ENCODE measurements at places on chromosomes 5 and 9.

DNA sequence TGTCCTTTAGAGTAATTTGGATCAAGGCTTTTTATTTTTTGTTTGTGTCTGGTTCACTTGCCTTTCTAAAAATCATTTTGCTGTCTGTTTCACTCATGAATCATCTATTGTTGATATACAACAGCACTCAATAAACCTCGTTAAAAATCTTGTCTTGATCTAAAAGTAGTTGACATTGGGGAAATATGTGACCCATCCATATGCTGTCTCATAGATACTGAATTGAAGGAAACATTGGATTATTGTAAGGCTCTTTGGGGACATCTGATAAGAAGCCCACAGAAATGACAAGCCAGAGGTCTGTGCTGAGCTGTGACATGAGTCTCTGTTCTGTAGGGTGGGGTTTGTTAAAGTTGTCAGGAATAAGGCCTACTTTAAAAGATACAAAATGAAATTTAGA is 208.0 kb downstream of the PDZD2 start:
- DNase-seq = no peak

- no peak for DNase-seq
Observed at GRCh38 chr9:111986035-111986556, 89.5 kb downstream of the UGCG start.

DNA sequence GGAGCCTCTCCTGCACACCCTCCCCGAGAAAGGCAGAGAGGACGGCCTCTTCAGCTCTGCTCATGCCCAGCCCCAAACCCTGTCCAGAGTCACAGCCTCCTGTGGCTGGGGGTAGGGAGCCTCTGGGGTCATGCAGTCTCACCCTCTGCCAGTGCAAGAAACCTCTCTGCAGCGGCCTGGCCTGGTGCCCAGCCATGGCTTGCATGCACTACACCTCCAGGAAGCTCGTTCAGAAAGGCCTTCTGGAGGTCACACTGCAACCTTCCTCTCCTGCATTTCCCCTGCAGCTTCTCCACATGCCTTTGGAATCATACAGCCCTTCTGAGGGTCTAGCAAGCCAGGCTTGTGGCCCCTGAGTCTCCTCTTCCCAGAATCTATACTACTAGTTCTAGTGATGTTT is 17.9 kb downstream of the CSF1R start:
- no peak for DNase-seq

DNA sequence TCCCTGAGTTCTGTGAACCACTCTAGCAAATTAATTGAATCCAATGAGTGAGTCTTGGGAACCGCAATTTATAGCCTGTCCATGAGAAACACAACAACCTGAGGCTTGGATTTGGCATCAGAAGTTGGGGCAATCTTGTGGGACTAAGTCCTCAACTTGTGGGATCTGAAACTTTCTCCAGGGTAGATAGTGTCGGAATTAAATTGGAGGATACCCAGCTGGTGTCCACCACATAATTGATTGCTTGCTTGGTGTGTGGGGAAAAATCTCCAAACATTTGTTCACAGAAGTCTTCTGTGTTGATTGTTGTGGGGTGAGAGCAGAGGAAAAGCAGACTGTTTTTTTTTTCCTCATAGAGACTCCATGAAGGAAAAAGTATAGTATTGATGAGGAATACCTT is 320.6 kb upstream of the MEF2C start:
- no peak for DNase-seq

- no peak for DNase-seq
Observed at GRCh38 chr9:106400950-106401349, 462.0 kb upstream of the ZNF462 start.

GRCh38 chr9:21554813-21555212 is 72.7 kb upstream of the IFNE start:
- no peak for DNase-seq

DNA sequence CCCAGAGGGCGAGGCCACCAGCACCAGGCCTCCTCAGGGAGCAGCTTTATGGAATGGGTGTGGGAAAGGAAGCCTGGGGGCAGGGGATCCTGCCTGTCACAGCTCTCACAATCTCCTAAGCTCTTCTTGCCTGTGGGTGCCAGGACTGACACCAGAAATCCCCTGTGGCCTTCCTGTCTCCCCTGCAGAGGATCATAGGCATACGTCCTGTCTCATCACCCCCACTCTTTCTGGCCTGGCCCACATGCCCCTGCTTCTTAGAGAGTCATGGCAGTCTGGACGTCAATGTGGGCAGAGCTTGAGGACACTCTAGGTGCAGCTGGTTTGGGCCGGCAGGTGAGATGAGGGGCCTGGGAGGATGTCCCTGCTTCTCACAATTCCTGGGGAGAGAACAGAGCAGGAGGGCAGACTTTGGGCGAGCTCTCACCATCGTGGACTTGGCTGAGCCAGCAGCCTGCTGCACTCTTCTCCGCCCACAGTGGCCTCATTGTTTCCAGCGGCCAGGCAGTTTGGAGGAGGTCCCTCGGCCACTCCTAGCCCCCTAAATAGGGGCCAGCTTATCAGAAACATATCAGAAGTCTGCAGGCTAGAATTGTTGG is 67.3 kb upstream of the ZFR start:
- DNase-seq = no peak

DNA sequence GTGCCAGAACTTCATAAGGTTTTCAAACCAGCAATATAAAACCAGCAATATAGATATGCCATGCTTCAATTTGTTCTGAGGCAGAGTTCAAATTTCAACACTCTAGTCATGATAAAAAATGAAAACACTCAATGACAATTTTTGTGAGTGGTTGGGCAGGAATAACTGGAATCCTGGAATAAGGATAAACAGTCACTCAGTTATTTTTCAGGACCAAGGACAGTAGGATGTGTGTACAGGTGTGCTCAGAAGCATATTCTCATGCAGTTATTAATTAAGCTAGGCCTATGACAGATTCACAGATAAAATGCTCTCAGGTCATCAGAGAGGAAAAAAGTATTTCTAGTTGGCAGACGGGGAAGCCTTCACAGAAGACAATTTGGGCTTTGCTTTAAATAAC is 117.3 kb upstream of the PPP2R2B start:
- DNase-seq = no peak

GRCh38 chr9:684054-684890 is 157.2 kb upstream of the DMRT1 start:
- DNase-seq = peak; percentile 77

- no peak for DNase-seq
Observed at GRCh38 chr5:173762930-173763329, 125.2 kb upstream of the CPEB4 start.

GRCh38 chr9:34254966-34255825 is 73.9 kb downstream of the KIF24 start:
- no peak for DNase-seq
